H7 (cell line): ENCODE measurements at places on chromosomes 2 and 18.
A peak's percentile ranks its signal among the peaks of the same experiment; 100 is the strongest.

- DNase-seq, result no peak
These were observed 20.1 kb upstream of the C2orf72 start for GRCh38 chr2:231017231-231017598.

DNA sequence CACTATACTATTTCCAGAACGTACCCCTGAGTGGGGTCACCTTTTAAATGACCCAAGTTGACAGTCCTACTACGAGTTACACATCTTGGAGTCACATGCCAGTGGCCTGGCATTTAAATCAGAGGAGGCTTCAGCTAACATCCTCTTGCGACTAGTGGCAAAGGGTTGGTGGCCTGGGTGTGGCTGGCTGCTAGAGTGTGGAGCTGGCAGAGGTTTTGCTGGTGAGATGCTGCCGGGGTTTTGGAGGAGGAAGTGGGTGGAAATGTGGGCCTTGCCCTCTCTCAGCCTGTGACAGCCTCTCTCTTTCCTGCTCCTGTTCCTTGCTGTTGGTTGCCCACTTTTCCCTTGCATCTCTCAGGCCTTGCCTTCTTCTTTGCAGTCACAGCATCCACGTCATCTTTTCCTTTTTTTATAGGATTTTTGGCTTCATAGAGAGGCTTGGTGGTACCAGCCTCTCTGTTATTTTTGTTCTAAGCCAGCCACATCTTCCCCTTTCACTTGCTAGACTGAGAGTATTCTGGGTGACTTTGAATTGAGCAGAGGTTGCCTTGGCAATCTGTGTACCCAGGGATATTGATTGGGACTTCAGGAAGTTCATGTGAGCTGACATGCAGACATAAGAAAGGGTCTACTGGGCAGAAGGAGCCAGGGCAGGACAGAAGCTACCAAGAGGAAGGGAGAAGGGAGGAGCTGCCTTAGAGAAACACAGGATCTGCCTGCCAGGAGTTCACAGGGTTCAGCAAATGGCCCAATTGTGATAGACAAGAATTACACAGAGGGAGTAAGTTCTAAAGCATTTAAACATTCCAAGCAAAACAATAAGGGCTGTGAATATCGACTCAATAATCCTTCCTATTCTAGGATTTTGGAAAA is 55.4 kb downstream of the CDC42EP3 start:
- no peak for DNase-seq

GRCh38 chr2:173997753-173998152 is 32.6 kb upstream of the SP3 start:
- DNase-seq, result no peak

DNA sequence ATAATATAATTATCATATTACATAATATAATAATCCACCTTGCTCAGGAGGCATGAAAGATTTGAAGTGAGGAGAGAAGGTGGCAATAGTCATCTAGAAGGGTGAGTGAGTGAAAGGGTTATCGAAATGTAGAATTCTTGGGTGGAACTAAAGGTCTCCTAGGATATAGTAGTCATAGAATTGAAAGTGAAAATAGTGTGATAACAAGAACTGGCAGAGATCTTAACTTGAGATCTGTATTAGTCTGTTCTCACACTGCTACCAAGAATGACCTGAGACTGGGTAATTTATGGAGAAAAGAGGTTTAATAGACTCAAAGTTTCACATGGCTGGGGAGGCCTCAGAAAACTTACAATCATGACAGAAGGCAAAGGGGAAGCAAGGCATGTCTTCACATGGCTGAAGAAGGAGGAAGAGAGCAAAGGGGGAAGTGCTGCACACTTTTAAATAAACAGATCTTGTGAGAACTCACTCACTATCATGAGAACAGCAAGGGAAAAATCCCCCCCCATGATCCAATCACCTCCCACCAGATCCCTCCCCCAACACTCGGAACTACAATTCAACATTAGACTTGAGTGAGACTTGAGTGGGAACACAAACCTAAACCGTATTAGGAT is 351.5 kb downstream of the NR4A2 start:
- DNase-seq, result no peak

- no peak for DNase-seq
These were observed 3.4 kb downstream of the SP9 start for GRCh38 chr2:174338147-174338605.

DNA sequence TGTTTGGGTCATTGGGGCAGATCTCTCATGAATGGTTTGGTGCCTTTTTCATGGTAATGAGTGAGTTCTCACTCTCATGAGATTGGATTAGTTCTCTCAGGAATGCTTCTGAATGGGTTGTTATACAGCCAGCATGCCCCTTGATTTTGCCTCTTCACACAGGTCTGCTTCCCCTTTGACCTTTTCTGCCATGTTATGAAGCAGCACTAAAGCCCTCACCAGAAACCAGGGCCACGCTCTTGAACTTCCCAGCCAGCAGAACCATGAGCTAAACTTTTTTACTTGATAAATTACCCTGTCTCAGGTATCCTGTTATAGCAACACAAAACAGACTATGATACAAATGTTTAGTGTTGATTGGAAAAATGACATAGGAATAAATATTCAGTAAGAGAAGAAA is 57.3 kb downstream of the ICA1L start:
- no peak for DNase-seq

GRCh38 chr2:104378853-104379374 is 475.0 kb upstream of the POU3F3 start:
- DNase-seq, result peak; percentile 47

DNA sequence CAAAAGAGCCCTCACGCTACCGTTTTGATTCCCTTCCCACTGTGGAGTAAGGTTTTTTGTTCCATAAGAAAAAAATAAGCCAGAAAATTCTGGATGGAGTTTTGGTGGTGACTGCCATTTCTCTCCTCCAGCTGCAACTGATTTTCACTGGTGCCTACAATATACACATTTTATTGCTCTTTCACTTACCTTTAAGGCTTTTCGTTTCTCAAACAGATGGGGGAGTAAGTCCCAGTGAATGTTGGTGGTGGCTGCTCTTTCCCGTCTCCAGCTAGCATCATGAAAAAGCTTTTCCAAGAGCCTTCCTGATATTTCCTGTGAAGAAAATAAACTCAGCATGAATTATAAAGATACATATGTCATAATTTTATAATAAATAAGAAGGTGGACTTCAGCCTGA is 932.5 kb upstream of the PIK3C3 start:
- DNase-seq, result no peak

DNA sequence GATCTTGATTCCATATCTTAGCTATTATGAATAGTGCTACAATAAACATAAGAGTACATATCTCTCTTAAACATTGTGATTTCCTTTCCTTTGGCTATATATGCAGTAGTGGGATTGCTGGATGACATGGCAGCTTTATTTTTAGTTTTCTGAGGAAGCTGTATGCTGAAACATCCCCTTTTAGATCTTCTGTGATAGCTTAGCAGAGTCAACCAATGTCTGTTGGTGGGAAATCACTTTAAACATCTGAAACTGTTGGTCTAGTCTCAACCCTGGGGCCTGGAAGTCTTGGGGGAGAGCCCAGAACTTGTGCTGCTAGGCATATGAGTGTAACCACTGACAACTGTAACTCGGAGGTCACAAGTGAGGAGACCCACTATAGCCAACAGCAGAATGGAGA is 378.6 kb upstream of the SLC14A2 start:
- no peak for DNase-seq

GRCh38 chr2:50347358-50348044 is 684.4 kb downstream of the NRXN1 start:
- DNase-seq, result peak; percentile 69

DNA sequence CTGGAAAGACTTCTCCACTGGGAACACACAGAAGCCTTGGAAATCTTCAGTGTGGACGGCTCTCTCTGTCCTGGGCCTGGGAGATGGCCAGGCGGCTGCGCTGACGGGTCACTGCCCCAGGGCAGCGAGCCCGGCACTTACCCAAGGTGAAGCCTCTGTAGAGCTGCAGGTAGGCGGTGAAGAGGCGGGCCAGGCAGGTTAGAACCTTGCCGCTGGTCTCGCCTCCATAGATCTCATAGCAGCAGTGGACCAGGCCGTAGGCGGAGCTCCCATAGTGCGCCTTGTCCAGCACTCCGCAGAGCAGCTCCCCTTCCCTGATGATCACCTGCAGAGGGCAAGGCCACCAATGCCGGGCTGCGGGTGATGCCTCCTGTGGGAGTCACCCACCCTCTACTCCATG is 53.0 kb downstream of the POLR1A start:
- peak; percentile 14 for DNase-seq

DNA sequence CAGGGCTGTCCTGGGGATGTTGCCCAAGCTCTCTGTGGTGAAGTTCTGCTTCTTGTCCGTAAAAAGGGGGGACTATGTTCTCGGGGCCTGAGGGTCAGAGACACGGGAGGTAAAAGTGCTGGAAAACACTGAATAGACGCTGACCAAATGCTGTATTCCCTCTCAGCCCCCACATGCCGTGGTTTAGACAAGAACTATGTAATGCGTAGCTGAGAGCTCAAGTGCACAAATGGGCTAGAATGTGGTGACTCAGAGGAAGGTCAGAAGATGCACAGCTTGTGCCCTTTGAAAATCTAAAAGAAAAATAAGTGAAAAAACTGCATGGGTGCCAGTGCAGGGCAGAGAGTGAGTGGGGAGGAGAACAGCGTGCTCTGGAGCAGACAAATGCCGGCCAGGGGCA is 80.3 kb upstream of the MAP4K4 start:
- no peak for DNase-seq

DNA sequence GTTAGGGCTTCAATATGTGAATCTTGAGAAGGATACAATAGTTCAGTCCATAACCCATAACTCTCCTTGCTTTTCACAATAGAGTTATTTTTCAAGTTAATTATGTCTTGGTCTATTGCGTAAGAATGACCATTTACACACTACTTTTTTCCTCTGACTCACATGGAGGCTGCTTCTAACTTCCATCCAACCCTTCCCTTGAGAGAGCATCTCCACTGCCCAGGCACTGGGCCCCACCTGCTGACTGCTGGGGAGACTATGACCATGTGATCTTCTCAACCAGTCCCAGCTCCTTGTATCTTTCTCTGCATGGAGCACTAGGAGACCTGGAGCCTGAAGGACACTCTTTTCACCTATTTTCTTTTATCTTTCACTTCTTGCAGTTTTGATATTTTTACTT is 251.5 kb downstream of the GPD2 start:
- no peak for DNase-seq

- no peak for DNase-seq
These were observed 313.9 kb downstream of the GBX2 start for GRCh38 chr2:235854276-235854675.

- no peak for DNase-seq
These were observed 63.6 kb downstream of the CELF4 start for GRCh38 chr18:37502036-37502435.

GRCh38 chr2:176260689-176261088 is 8.6 kb upstream of the MTX2 start:
- no peak for DNase-seq

DNA sequence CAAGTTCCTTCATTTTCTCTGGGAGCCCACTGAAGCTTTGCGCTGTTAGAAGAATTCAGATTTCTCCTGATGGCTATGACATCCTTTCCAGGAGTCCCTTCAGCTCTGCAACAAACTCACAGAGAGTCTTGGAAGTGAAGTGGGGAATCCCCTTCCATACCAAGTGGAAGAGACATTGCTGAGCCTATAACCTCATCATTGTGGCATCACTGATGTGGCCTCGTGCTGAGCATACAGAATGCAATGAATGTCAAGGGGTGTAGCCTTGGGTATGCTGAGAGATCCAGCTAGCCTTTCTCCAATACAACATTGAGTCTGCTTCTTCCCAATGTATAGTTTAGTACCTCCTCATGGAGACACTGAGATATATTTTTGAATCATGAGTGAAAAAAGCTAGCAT is 311.1 kb upstream of the RAB12 start:
- DNase-seq, result no peak

- DNase-seq, result no peak
These were observed 501.4 kb downstream of the FBXO15 start for GRCh38 chr18:73646196-73646595.

DNA sequence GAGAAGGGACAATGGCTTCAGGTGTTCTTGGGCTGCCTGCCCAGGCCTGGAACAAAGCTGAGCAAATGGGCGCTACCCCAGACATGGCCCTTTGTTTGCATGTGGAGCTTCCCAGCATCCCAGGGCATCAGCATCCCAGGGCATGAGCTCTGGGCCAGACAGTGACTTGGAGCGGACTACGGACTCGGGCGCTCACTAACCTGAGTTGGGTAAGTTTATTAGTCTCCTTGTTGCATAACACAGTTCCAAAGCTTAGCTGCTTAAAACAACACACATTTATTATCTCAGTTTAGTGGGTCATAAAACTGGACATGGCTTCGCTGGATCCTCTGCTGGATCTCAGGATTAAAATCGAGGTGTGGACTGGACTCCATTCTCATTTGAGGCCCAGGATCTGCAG is 35.8 kb downstream of the MC2R start:
- DNase-seq, result no peak

- DNase-seq, result no peak
These were observed 82.4 kb downstream of the MTCL1 start for GRCh38 chr18:8787794-8788193.

- DNase-seq, result peak; percentile 71
These were observed 12.1 kb upstream of the TRAF3IP1 start for GRCh38 chr2:238308177-238308576.

GRCh38 chr2:147550995-147551731 is 293.7 kb upstream of the ACVR2A start:
- DNase-seq, result no peak

DNA sequence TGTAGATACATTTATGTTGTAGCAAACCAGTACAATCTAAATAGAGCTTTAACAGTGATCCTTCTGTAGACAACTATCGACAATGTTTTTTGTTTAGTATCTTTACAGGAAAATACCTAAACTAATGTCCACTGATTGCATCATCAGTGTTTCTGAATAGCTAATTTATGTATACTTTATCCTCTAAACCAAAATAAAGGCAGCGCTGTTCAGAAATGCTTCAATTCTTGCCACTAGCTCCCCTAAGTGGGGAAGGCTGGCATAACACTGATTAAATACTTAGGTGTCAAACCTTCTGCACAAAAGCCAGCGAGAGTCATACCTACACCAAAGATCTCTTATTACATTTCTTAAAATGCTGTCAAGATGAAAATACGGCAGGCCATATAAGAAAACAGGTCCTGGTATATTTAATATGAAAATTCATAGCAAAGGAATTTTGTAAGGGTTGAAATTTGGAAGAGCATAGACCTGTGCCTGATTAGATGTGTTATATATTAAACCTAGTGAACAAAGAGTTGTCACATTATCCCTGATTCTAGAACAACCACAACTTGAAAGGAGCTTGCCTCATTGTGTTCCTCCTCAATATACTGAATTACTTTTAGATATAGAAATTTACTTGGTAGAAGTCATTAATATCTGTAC is 1693.4 kb upstream of the SLC39A10 start:
- DNase-seq, result peak; percentile 2

GRCh38 chr2:85952196-85952734 is 63.5 kb upstream of the ST3GAL5 start:
- no peak for DNase-seq

GRCh38 chr2:207869784-207870778 is 100.4 kb upstream of the FZD5 start:
- no peak for DNase-seq
